ENCODE measurements at places on chromosomes 6 and 20.
A peak's percentile ranks its signal among the peaks of the same experiment; 100 is the strongest.

DNA sequence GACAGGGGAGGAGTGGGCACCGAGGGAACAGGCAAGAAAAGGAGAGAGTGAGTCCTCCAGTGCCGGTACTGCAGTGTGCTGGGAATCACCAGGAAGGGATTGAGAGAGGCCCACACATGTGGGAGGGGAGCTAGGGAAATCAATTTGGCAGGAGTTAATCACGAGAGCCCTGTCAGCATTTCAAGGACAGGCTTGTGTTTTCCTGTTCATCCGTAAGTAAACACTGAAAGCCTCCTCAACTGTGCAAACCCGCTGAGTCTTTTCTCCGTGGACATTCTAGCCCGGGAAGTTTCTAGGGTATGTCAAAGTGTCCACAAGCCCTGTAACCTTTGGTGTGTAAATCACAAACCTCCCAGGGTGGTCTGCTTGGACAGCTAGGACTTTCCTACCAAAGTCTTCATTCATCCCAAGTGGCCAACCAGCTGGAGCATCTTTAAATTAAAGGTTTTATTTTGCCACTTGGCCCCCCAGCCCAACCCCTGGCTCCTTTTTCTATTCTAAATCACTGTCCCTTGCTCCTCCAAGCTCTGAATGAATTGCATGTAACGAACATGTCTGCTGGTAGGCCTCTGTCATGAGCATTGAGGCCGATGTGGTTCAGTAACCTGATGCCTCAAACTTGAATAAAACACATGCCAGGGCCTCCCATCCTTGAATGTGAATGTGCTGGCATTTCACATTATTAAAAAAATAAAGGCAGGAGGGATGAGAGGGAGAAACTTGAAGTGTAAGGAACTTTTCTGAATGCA, 149.1 kb downstream of the ZNF217 start:
- DNase-seq: no peak

GRCh38 chr6:4664117-4664626, 112.0 kb upstream of the CDYL start:
- peak; percentile 90 for DNase-seq

- DNase-seq: no peak
Observed at GRCh38 chr20:3648951-3649350, 14.2 kb downstream of the GFRA4 start.

DNA sequence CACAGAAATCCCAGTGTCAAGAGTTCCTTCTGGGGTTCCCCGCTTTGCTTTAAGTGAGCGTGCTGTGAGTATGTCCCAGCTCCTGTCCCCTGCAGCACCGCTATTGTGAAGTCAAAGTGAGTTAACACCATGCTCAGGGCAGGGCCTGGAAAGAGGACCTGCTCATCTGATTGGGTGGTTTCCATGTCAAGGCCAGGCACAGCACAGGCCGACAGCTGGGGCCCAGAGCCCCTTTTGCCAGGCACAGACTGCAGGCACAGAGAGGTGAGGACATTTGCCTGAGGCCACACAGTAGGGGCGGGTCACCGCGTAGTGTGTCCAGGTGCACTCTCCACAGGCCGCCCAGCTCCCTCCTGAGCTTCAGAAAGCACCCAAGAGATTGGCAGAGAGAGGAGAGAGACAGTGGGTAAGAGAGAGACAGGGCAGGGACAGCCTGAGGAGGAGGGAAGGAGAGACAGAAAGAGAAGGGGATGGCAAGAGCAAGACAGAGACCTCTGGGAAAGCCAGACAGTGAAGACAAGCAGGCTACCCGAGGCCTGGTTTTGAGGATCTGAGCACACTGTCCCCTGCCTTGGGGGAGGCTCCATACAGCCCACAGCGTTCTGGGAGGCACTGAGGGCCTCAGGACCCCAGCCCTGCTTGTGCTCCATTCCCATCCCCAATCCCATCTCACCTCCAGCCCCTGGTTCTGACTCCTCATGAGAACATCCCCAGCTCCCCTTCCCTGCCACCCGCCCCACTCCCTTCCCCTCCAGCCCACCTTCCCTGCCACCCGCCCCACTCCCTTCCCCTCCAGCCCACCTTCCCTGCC, 6.5 kb upstream of the BPIFB1 start:
- DNase-seq: no peak

- no peak for DNase-seq
Observed at GRCh38 chr6:36755435-36756348, 58.1 kb downstream of the RAB44 start.

- DNase-seq: no peak
Observed at GRCh38 chr6:86738078-86738477, 199.2 kb upstream of the HTR1E start.

GRCh38 chr6:108755257-108756240, 92.7 kb upstream of the ARMC2 start:
- DNase-seq: peak; percentile 36

DNA sequence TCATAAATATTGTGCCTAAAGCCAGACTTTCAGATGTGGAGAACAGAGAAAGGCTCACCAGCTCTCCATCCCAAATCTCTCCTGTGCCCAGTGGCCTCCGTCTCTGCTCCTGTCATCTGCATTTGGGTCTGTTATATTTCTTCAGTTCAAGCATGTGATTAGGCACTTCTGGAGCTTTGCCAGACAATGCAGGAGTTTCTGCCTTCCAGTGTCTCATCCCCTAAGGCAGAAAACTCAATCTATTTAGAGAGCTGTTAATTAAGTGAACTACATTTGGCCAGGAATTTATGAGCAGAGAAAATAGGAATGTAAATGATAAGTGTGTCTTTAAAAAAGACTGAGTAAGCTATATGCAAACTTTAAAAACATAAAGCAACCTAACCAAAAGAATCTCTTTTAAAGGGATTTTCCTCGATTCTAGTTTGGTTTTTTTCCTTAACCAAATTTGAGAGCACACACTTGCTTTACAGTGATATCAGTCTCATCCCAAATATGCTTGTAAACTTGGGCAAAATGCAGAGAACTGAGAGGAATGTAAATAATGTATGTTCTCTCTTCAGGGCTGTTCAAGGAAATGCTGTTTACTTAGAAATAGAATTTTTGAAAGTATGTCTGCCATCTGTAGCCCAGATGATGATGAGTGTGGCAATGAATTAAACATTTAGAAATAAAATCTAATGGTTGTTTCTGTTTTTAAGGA, 113.9 kb downstream of the ELOVL4 start:
- no peak for DNase-seq

GRCh38 chr20:47784599-47785310, 526 bp downstream of the SULF2 start:
- DNase-seq: peak; percentile 11

DNA sequence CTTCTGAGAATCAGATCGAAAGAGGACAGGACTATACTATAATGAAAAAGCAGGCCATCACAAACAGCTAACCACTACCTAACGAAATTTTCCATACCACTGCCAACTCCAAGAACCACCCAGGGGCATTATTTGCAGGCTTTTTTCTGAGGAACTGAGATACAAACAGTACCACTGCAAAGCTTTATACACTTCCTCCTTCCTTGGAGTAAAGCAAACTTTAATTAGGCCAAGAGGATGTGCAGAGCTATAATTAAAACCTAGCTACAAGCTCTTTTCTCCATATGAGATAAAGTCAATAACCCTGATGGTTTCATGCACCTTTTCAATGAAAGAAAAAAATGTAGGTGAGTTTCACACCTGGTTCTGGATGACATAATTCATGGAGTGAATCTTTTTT, 68.5 kb downstream of the ELOVL5 start:
- no peak for DNase-seq

DNA sequence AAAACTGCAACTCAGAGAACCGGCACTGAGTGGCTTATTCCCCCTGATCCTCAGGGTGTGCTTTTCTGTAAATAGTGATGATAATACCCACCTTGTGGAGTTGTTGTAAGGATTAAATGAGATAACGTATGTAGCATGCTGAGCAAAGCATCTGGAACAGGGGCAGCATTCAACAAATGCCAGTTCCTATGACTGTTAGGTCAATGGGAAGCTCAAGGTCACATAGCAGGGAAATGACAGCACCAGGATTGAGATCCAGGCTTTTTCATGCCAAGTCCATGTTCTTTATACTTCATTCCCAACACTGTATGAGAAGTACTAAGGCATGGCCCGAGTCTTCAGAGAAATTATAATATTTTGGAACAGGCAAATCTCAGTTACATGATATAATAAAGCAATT, 5.1 kb downstream of the RCAN2 start:
- DNase-seq: no peak

GRCh38 chr20:48657426-48658197, 170.2 kb downstream of the PREX1 start:
- no peak for DNase-seq

- DNase-seq: no peak
Observed at GRCh38 chr6:111583221-111583620, 22.5 kb downstream of the TRAF3IP2 start.

DNA sequence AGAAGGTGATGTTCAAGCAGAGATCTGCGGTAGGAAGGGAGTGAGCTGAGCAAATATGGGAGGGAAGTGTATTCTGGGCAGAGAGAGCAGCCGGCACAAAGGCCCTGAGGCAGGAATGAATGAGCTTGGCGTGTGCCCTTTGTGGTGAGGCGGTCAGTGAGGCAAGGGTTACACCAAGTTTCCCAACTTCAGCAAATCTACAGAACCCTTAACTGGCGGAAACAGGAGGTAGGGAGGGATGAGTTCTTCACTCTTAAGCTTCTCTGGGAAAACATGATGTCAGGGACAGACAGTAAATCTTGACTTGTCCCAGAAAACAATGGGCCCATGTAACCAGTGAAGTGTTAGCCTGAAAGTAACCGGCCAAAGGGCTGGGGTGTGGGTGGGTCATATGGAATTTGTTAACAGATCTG, 97.1 kb upstream of the PTPN1 start:
- no peak for DNase-seq

DNA sequence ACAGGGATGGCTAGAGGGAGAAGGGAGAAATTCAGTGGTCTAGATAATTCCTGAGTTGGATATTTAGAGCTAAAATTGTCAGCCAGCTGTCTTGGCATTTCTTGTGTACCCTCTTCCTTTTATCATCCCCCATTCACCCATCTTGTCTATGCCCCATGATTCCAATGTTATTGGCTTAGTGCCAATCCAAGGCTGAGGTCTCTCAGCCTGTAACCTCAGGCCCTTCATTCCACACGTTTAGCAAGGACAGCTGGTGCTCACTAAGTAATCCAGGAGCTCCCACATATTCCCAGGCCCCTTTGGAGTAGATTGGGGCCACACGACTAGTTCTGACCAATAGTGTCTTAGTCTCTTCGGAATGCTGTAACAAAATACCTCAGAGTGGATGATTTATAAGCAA, 112.4 kb upstream of the ATXN1 start:
- no peak for DNase-seq

DNA sequence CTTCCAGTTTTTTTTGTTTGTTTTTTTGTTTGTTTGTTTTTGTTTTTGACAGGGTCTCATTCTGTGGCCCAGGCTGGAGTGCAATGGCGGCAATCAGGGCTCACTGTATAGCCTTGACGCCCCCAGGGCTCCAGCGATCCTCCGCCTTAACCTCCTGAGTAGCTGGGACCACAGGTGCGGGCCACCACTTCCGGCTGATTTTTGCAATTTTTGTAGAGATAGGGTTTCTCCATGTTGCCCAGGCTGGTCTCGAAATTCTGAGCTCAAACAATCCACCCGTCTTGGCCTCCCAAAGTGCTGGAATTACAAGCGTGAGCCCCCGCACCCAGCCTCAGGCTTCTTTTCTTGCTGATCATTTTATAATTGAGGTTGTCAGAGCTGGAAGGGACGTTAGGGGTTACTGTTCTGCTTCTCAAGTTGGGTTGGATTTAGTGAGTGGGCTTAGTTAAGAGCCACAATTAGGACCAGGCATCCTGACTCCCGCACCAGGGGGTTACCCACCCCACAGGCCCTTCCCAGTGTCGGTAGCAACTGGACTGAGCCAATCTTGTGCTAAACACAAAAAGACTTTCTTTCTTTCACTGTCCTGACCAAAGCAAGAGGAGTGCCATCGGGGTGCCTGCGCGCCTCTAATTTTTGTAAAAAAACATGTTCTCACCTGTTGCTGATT, 13.1 kb upstream of the ZSCAN9 start:
- no peak for DNase-seq

DNA sequence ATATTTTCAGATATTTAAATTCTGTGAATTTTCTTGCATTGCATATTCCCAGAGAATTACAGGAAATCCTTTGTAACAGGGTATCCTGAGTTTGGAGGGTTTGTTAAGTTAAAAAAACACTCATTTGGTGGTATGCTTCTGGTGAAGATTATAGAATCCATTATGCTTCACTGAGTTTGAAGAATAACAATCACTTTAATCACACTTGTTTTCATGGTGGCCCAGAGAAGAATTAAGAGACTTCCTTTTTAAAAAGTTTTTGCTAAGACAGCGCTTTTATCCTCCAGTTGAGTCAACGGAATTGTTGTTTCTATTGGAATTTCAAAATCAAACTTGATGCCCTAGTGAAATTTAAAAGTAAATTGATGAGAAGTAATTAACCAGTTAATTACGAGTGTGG, 17.4 kb downstream of the PLEKHG1 start:
- DNase-seq: no peak

DNA sequence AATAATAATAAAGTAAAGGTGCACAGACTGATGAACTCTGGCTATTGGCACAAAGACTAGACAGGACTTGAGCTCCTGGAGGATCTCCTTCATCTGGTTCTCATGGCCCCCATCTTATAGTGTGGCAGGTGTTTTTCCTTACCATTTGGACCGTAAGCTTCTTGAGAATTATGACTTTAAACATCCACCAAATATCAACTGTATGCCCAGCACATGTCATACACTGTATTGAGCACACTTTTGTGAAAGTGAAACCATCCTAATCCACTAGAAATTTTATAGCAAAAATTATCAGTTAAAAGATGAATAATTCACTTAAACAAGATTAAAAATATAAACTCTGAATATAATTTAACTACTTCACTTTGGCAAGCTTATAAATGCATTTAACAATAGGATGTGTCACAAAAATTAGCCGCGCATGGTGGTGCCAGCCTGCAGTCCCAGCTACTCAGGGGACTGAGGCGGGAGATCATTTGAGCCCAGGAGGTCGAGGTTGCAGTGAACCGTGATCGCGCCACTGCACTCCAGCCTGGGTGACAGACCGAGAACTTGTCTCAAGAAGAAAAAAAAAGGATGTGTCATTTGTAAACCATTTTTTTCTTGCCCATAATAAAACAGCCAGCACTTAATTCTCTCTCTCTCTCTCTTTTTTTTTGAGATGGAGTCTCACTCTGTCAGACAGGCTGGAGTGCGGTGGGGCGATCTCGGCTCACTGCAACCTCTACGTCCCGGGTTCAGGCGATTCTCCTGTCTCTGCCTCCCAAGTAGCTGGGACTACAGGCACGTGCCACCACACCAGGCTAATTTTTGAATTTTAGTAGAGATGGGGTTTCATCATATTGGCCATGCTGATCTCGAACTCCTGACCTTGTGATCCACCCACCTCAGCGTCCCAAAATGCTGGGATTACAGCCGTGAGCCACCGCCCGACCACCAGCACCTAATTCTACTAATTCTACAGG, 9.1 kb downstream of the HIVEP2 start:
- no peak for DNase-seq

DNA sequence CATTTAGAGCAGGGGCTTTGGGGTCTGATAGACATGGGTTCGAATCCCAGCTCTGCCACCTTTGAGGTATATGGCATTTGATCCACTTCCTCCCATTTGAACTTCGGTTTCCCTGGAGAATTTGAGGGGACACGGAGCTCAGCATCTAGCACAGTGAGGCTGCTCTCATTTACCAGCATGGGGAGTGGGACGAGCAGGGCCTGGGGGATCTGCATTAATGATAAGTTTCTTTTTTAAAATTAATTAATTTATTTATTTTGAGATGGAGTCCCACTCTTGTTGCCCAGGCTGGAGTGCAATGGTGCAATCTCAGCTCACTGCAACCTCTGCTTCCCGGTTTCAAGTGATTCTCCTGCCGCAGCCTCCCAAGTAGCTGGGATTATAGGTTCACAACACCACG, 52.6 kb downstream of the VSTM2L start:
- no peak for DNase-seq

- no peak for DNase-seq
Observed at GRCh38 chr6:47302043-47302442, 7.7 kb downstream of the TNFRSF21 start.

Data from GM04503 (cell line).